ENCODE measurements at places on chromosomes 16 and 17. TPM values are rescaled to one million over a fixed set of nuclear protein-coding genes. Genes with fewer than 3 reads are reported as not detected.

- DNase-seq = no peak
- H3K27ac ChIP-seq = no peak overlapping the region
- H3K27me3 ChIP-seq = no peaks in the 10 kb centered on the region
- H3K4me1 ChIP-seq = no peaks in the 10 kb centered on the region
- no peaks in the 10 kb centered on the region for H3K36me3 ChIP-seq
Observed at GRCh38 chr17:63138713-63139112, 172.7 kb downstream of the TANC2 start.

DNA sequence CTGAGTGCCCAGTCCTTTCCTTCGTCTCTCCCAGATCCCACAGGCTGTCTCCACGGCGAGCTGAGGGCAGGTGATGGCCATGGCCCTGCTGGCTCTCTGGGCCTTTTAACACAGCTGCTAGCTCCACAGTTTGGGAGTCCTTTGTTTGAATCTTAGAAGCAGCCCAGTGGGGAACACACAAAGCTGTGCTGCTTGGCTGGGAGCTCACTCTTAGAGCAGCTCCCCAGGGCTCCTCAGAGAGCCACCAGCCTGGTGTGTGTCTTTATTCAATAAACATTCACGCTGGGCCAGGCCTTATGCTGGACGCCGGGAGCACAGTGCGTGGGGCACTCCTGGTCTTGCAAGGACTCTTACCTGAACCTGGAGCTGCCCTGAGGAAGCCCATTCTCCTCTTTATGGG is 29.7 kb downstream of the WNT3 start:
- no peak overlapping the region for H3K27ac ChIP-seq
- no peak for DNase-seq
- no peaks in the 10 kb centered on the region for H3K4me1 ChIP-seq
- no peak overlapping the region for H3K4me3 ChIP-seq
- H3K36me3 ChIP-seq = no peaks in the 10 kb centered on the region

DNA sequence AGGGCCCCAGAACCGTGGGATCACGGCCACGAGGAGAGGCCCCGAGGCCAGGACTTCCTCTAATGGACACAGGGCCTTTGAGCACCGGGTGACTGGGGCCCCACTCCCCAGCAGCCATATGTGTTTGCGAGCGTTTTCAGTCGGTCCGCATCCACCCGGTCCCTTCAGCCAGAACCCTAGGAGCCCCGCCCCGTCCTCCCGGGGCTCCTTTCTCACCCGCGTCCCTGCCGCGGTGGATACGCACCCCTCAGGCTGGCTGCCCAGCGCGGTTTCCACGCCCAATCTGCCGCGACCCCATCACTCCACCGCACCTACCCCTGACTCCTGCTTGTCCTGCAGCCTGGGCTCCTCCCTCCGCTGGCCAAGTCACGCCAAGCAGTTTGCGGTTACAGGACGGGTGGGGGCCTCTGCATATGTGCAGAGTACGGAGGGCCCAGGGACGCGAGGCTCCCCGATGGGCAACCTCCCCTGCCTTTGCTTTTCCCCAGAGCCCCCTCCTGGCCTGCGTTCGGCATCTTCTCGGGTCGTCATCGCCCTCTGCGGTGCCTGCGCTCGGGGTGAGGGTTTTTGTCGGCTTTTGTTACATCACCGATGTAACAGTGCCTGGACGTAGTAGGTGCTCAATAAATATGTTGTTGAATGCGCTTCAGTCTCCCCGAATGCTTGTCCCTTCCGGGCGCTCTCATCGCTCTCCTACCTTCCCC is 1.0 kb upstream of the TTYH2 start:
- H3K36me3 ChIP-seq = peaks cover 35% of the 10 kb centered on the region
- H3K4me3 ChIP-seq = peak overlapping the region; percentile 69
- peaks cover 51% of the 10 kb centered on the region for H3K4me1 ChIP-seq
- no peaks in the 10 kb centered on the region for H3K27me3 ChIP-seq

DNA sequence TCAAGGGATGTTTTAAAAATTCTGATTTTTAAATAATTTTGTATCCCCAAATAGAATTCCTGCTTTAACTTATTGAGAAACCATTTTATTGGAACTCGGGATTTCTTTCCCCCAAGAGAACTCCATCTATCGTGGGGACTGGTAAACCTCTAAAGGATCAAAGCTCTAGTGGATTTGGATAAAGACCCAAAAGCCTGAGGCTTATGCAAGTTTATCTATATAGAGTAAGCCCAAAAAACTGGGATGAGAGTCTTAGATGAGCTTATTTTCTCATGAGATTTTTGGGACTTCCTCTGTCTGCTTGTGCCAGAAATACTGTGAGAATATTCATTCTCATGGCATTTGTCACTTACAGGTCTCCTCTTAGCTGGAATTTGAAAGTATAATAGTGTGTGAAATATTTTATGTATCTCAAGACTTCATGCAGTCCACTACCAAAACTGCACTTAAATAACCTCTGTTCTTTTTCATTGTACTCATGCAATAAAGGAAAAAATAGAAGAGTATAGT is 333.1 kb downstream of the BCAS3 start:
- no peaks in the 10 kb centered on the region for H3K36me3 ChIP-seq
- H3K4me3 ChIP-seq = no peak overlapping the region
- no peaks in the 10 kb centered on the region for H3K27me3 ChIP-seq
- DNase-seq = no peak

DNA sequence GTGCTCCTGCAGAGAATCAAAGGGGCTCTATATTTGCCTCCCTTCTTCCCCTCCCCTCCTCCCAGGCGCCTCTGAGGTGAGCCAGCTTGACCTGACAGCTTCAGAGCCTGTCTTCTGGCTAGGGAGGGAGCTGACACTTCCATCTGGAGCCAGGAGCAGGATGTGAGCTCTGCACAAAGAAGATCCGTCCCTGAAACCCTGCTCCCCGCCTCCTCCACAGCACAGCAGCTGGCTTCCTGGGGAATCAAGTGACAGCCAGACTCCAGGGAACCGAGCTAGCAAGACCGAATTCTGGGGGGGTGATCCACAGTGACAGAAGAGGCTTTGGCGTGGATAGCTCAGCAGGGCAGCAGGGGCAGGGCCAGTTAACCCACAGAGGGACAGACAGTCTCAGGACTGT is 37.2 kb downstream of the CCDC182 start:
- H3K27ac ChIP-seq = no peak overlapping the region
- no peaks in the 10 kb centered on the region for H3K27me3 ChIP-seq
- no peak overlapping the region for H3K4me3 ChIP-seq
- no peaks in the 10 kb centered on the region for H3K4me1 ChIP-seq
- DNase-seq = peak; percentile 26

GRCh38 chr17:44122816-44123355 is 555 bp downstream of the HDAC5 start:
- peaks cover 3% of the 10 kb centered on the region for H3K36me3 ChIP-seq
- peaks cover 14% of the 10 kb centered on the region for H3K4me1 ChIP-seq
- no peak for DNase-seq
- peak overlapping the region; percentile 44 for H3K27ac ChIP-seq

- H3K27me3 ChIP-seq = no peaks in the 10 kb centered on the region
- peaks cover 4% of the 10 kb centered on the region for H3K36me3 ChIP-seq
- no peaks in the 10 kb centered on the region for H3K4me1 ChIP-seq
- H3K4me3 ChIP-seq = no peak overlapping the region
- DNase-seq = no peak
Observed at GRCh38 chr17:78027121-78027520, 68.6 kb downstream of the TNRC6C start.

DNA sequence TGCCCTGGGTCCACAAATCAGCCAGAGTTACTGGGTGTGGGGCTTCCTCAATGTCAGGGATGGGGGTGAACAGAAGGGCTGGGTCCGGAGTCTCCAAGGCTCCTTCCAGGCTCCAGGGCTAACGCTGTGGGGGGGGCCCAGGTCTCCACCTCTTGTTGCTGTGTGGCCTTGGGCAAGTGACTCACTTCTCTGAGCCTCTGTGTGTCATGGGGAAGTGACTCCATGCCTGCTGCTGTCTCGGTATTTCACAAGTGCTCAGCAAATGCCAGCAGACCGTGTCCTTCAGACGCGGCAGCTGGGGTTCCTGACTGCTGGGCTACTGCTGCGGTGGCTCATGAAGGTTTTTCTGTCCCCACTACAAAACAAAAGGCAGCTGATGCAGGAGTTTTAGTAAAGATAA is 26.6 kb downstream of the JPH3 start:
- no peak overlapping the region for H3K27ac ChIP-seq
- peaks cover 6% of the 10 kb centered on the region for H3K27me3 ChIP-seq
- no peaks in the 10 kb centered on the region for H3K36me3 ChIP-seq

GRCh38 chr17:59361916-59362810 is 30.7 kb downstream of the YPEL2 start:
- no peak overlapping the region for H3K27ac ChIP-seq
- H3K36me3 ChIP-seq = peaks cover 4% of the 10 kb centered on the region
- no peak for DNase-seq
- H3K4me3 ChIP-seq = no peak overlapping the region
- no peaks in the 10 kb centered on the region for H3K27me3 ChIP-seq

- no peaks in the 10 kb centered on the region for H3K4me1 ChIP-seq
- peaks cover 2% of the 10 kb centered on the region for H3K27me3 ChIP-seq
- DNase-seq = no peak
Observed at GRCh38 chr17:13961265-13961664, 108.0 kb upstream of the COX10 start.

DNA sequence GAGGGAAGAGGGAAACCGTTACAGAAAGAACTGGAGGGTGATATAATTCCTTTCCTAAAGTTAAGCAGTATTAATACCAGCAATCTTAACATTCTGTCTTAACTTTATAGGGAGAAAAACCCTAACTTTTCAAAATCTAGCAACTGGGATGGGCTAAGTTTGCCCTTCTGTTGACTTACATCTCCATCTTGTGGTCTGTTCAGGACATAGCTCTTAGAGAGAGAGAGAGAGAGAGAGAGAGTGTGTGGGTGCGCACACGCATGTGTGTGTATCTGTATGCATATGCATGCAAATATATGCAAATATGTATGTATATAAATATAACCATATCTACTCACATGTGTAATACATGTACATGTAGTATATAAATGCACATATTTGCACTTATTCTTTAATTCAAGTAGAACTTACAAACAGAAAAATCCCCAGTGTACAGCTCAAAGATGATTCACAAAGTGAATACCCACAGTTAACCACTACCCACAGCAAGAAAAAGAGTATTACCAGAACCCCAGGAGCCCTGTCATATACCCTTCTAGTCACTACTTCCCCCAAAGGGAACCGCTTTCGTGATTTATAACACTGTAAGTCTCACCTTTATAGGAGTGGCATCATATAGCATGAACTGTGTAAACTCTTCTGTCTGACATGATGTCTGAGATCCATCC is 46.5 kb downstream of the STX8 start:
- DNase-seq = no peak
- no peak overlapping the region for H3K27ac ChIP-seq
- no peaks in the 10 kb centered on the region for H3K36me3 ChIP-seq
- no peaks in the 10 kb centered on the region for H3K4me1 ChIP-seq
- H3K4me3 ChIP-seq = no peak overlapping the region

GRCh38 chr17:64388961-64389565 is 1.6 kb downstream of the PECAM1 start:
- H3K27me3 ChIP-seq = no peaks in the 10 kb centered on the region
- no peaks in the 10 kb centered on the region for H3K36me3 ChIP-seq
- DNase-seq = no peak
- H3K27ac ChIP-seq = no peak overlapping the region
- peak overlapping the region; percentile 0 for H3K4me3 ChIP-seq

DNA sequence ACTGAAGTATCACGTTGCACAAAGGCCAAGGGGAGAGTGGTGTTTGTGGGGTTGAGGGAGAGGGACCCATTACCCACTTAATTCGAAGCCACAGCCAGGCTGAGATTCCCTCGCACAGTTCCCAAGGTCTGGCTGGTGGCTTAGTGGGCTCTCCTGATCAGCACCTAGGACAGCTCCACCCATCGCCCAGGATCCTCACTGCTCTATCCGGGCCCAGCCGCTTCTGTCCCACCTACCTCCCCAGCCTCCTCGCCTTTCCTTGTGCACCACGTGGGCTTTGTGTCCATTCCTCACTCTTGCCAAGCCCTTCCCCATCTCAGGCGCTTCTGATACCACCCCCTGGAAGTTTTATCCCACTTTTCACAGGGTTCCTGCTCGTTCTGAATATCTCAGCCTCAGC is 163.5 kb downstream of the CCT6B start:
- no peak overlapping the region for H3K27ac ChIP-seq
- H3K4me1 ChIP-seq = no peaks in the 10 kb centered on the region
- no peak overlapping the region for H3K4me3 ChIP-seq

DNA sequence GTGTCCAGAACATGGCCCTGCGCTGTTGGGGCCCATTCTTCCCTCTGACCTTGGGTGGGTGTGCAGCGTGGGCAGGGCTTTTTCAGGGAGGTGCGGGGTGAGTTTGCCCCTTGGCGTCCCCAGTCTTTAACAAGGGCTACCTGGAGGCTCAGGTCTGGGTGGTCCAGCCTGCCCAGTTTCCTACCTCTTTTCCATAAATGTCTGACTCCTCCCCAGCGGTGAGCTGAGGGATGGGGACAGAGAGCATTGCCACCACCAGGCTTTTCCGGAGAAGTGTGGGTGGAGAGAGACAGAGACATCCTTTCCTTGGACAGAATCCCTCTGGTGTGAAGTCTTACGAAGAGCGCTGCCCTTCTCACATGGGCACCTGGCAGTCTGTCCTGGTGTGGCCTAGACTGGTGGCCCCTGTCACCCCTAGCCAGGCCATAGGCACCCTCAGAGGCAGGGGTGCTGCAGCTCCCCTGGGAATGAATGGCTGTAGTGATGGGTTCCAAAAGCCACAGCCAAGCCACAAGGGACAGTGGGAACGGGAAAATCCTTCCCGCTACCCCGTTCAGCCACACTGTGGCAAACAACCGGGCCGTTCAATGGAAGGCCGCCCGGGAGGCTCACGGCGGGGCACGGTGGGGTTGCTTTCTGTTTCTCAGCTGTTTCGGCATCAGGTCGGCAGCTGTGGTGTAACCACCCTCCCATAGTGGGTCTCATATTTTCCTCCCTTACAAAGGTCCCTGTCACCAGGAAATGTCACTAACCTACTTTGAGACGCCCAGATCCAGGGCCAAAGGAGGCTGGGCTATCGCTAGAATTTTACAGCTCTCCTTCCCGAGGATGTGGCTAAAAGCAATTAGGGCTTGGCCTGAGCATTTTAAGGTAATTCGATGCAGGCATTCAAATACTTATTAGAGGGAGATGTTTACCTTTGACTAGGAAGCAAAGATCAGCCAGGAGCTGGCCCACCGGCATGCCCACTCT is 61.9 kb upstream of the GSE1 start:
- no peaks in the 10 kb centered on the region for H3K27me3 ChIP-seq
- H3K27ac ChIP-seq = no peak overlapping the region
- H3K4me3 ChIP-seq = no peak overlapping the region
- DNase-seq = no peak

- no peak for DNase-seq
- no peaks in the 10 kb centered on the region for H3K36me3 ChIP-seq
- H3K27me3 ChIP-seq = no peaks in the 10 kb centered on the region
- H3K27ac ChIP-seq = no peak overlapping the region
- H3K4me1 ChIP-seq = no peaks in the 10 kb centered on the region
- no peak overlapping the region for H3K4me3 ChIP-seq
Observed at GRCh38 chr17:44608727-44609435, 47.4 kb upstream of the MEIOC start.

Gene TEX19
- not detected for polyA plus RNA-seq

Gene HSD17B1
- polyA plus RNA-seq = 2.1 TPM

Gene C16orf54
- 1.5 TPM for polyA plus RNA-seq

Gene SLC47A2
- 0.54 TPM for polyA plus RNA-seq

Gene GLIS2
- polyA plus RNA-seq = 11.5 TPM

Gene CTRB1
- polyA plus RNA-seq = not detected

Gene GPRC5C
- polyA plus RNA-seq = 38.8 TPM

Data from large intestine (tissue), 12 donors.